Naive B cell (primary cell): ENCODE measurements at places on chromosomes 16 and 17. TPM values are rescaled to one million over a fixed set of nuclear protein-coding genes. Genes with fewer than 3 reads are reported as not detected.

GRCh38 chr17:29461483-29462206, 71.5 kb downstream of the TAOK1 start:
- DNase-seq = no peak

DNA sequence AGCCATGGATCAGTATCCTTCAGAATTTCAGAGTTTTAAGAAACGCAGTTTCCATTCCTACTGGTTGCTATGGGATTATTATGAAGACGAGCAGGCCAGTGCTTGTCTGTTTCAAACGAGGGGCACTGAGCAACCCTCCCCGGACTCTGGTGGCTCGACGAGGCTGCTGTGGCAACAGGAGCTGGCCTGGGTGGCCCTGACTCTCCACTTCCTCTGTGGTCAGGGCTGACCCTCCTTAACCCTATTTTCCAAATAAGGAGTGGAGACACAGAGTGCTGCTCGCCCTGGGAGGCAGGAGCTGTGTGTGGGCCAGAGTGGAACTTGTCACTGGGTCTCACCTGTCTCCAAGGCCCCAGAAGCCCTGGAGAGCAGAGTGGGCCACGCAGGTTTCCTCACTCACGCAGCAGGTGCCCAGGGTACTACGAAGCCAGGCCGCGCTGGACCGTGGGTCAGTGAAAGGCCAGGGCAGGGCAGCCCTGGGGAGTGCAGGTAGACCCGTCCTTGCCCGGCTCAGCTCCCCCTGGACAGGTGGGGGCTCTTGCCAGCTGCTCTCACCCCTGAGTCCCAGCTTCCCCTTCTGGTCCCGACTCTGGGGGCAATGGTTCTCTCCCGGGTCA, 3.3 kb downstream of the GALNS start:
- no peak for DNase-seq

DNA sequence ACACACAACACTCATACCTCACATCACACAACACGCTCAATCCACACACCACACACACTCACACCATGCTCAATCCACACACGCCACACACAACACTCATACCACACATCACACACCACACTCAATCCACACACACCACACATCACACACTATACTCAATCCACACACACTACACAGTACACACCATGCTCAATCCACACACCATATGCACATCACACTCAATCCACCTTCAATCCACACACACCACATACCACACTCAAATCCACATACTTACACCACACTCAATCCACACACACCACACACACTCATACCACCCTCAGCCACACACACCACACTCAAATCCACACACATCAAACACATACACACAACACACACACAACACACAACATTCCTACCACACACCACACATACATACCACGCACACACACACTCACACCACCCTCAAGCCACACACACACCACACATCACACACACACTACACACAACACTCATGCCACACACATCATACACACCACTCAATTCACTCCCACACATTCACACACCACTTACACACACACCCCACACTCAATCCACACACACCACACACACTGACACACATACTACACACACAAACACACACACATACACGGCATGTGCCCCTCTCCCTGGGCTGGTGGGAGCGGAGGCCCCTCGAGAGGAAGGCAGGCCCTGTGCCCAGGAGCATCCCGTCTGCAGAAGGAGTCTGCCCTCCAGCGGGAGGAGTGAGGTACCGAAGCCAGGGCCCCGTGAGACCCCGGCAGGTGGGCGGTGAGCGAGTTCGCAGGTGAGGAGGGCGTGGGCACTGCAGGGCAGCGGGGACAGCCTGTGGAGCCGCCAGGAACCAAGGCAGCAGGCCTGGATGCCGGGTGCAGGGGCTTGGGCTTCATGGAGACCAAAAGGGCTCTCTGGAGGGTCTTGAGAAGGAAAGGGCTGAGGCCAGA, 33.1 kb upstream of the RPTOR start:
- no peak for DNase-seq

The EMP2 gene
- not detected for polyA plus RNA-seq

The SMIM5 gene
- 1.3 TPM for polyA plus RNA-seq

- DNase-seq = no peak
Observed at GRCh38 chr16:47127541-47127940, 16.2 kb downstream of the NETO2 start.

- no peak for DNase-seq
Observed at GRCh38 chr16:27867122-27868110, 196.1 kb downstream of the GSG1L start.

- DNase-seq = no peak
Observed at GRCh38 chr16:974611-975261, 4.0 kb upstream of the LMF1 start.

The PRSS36 gene
- 0.40 TPM for polyA plus RNA-seq
